ENCODE measurements at places on chromosomes 3 and 15.

DNA sequence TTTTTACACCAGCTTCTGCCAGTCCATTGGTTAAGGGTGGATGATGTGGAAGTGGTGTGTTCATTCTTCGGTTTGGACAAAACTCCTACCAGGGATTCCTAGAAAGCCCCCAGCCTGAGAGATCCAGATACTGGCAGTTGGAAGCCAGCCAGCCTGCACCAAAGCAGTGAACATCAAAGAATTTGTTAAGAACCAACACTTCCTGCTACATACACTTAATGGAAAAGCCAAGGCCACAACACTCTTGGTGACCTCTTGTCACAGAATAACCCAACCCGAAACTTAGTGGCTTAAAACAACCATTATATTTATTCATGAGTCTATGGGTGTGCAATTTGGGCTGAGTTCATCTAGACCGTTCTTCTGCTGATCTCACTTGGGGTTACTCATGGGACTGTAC is 42.9 kb upstream of the ADAMTS9 start:
- DNase-seq: no peak

GRCh38 chr3:110814170-110815007 is 257.2 kb upstream of the NECTIN3 start:
- peak; percentile 2 for DNase-seq

GRCh38 chr3:140276703-140277102 is 341.7 kb downstream of the CLSTN2 start:
- peak; percentile 4 for DNase-seq

DNA sequence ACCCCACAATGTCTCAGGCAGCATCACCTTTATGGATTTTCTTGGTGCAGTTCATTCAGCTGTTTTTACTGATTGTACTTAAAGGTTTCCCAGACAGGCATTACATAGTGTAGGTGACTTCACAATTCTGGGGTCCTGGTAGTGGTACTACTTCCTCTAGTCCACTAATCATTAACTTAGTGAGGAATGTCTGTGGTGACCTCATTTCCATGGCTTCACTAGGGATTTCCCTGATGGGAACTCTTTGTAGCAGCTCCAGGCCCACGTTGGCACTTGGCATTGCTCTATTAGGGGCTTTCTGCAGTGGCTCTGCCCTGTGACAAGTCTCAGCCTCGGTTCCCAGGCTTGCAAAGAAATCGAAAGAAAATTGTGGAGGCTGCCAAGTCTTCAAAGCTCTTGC is 48.1 kb upstream of the NPAP1 start:
- DNase-seq: no peak

DNA sequence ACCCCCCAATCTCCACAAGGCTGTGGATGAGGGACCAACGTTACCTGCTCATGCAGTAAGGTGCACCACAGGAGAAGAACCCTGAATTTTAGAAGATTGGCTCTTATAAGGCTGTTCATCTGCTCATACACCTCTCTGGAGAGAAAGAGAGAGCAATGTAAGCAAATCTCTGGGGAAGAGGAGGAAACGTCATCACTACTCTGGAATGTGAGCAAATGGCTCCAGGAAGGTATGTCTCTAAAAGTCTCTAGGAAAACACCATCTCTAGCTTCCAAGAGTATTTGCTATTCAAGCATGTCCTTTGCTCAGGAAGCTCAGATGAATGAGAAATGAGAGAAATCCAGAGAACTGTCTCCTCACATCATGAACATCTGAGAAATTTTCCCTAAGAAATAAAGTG is 235.4 kb downstream of the TBL1XR1 start:
- DNase-seq: no peak

DNA sequence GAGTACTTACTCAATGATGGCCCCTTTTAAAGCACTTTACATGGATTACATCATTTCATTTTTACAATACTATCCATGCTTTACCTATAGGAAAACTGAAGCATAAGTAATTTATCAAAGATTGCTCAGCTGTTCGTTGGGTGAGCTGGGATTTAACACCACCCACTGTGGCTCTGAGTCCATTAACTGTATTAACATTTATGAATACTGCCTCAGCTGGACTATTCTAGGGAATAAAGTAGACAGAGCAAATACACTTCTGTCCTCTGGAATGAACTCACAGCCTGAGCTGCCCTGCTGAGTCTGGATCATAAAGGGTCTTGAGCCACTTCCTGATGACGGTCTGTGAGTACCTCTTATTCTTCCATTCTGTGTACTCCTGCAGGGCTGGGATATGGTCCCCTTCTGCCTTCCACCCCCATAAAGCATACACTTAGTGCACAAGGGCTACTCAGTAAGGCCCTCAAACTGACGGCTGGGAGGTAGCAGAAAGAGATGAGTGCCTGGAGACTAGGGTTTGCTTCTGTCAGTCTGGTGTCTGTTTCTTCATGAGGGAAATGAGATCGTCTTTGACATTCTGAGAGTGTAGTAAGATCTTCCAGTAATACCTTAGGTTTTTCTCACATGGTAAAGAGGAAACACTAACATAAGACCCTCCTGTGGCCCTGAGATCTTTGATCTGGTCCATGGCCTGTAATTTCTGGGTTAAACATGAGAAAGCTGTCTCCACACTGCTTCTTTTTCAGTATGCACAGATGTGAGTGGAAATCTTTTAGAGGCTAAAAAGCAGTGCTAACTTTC is 12.6 kb upstream of the ST6GAL1 start:
- DNase-seq: no peak

GRCh38 chr3:13044496-13045240 is 28.6 kb downstream of the IQSEC1 start:
- DNase-seq: no peak

- no peak for DNase-seq
Measured at GRCh38 chr3:13013566-13013965, 59.7 kb downstream of the IQSEC1 start.

DNA sequence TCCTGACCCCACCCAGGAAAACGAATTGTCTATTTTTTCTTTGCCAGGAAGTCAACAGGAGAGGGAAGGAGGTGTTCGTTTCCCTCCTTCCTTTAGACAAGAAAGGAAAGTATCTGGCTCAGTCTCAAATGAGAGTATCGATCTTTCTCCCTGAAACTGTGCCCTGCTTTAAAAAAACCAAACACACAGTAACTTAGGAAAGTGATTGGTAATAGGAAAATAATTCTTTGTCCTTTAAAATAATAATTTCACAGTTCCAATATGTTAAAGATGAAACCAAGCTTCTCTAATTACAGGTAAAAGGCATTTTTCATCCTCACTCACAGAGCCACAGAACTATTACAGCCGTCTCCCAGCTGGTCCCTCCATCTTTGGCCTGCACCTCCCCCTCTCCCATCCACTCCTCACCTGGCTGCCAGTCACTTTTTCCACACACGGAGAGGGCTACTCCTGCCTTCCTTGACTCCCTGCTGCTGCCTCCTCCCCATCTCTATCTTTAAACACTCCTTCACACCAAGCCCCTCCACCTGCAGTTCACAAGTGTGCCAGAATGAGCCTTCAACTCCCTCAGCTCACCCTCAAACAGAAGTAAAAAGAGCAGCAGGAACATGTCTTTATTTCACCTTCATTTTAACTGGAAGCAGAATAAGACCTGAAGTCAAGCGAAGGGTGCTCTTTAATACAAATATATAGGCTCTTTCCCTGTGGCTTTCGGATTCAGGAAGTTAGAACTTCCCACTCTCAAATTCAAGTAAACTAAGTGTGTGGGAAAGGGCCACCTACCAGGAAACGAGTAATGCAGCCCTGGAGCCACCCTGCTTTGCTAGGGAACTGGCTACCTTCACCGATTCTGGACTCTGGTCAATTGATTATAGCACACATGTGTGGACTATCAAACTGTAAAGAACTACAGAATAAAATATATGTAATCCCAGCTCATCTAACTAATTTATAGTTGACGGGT is 116.4 kb downstream of the SENP2 start:
- no peak for DNase-seq

DNA sequence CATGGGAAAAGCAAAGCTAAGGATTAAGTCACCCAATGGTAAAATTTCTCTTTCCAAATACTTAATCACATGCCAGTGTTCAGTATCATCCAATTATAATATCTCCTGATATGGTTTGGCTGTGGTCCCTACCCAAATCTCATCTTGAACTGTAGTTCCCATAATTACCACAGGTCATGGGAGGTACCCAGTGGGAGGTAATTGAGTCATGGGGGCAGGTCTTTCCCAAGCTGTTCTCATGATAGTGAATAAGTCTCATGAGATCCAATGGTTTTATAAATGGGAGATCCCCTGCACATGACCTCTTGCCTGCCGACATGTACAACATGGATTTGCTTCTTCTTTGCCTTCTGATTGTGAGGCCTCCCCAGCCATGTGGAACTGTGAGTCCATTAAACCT is 26.1 kb upstream of the NMB start:
- DNase-seq: no peak

- DNase-seq: peak; percentile 27
Measured at GRCh38 chr3:10707400-10708215, 108.4 kb upstream of the SLC6A11 start.

- no peak for DNase-seq
Measured at GRCh38 chr3:134802428-134803050, 7.5 kb downstream of the EPHB1 start.

DNA sequence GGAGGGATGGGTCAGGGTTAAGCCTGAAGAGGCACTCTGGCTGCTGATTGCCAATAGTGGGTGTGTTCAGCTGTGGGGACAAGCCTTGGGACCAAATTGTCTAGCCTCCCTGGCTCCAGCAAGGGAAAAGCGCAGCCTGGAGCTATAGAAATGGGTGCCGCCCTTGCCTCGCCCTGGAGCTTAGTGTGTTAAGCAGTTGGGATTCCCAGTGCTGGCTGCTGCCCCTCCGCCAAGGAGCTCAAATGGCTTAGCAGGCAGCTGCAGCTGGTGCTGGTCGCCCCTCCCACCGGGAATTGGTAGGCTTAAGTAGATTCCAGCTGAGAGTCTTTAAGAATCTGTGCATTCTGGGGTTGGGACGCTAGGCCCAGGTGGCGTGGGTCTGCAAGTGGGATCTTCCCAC is 662.9 kb upstream of the TBL1XR1 start:
- no peak for DNase-seq

DNA sequence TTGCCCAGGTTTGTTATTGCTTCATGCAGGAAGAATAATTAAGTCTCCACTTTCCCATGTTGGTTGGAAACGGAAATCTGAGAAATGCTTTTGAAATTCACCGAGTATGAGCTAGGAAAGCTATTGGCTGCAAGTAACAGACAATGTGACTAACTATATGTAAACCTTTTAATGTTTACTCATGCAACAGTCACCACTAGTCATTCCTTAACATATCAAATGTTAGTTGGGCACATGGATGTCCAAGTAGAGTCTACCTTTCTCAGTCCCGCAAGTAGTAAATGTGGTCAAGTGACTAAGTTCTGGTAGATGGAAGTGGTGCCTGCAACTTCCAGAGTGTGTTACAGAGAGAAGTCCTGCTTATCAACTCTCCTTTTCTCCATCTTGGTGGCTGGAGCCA is 52.5 kb downstream of the KLF15 start:
- no peak for DNase-seq

DNA sequence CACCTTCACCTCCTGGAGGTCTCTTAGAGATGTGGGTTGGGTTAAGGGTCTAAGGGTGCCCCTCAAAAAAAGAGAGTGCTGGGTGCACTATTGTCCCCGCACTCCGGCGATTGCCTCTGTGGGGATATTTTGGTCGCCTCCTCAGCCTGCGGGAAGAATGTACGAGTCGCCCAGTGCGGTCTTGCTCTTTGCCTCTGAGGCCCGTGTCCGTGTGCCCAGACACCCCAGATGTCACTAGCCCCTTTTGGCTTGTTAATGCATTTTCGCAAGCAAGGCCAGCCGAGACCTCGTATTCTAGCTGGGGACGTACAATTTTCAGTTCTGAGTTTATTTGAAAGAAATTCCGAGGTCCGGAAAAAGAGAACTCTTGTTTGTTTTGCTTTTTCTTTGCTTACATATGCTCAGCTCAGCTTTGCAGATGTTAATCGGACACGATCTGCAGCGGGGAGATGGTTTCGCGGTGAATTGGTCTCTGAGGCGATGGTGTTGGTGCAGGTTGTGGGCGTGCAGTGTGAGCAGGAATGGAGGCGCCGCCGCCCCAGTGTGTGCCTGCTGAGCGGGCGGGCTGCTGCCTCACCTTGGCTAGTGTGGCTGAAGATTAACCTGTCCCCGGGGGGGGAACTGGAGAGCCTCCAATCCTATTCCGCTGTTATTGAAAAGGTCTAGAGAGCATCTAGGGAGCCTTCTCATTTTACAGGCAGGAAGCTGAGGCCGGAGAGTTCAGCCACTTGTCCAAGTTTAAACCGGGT is 1.4 kb downstream of the ST6GAL1 start:
- peak; percentile 7 for DNase-seq

- peak; percentile 54 for DNase-seq
Measured at GRCh38 chr3:158434412-158435038, 136.5 kb upstream of the MLF1 start.

DNA sequence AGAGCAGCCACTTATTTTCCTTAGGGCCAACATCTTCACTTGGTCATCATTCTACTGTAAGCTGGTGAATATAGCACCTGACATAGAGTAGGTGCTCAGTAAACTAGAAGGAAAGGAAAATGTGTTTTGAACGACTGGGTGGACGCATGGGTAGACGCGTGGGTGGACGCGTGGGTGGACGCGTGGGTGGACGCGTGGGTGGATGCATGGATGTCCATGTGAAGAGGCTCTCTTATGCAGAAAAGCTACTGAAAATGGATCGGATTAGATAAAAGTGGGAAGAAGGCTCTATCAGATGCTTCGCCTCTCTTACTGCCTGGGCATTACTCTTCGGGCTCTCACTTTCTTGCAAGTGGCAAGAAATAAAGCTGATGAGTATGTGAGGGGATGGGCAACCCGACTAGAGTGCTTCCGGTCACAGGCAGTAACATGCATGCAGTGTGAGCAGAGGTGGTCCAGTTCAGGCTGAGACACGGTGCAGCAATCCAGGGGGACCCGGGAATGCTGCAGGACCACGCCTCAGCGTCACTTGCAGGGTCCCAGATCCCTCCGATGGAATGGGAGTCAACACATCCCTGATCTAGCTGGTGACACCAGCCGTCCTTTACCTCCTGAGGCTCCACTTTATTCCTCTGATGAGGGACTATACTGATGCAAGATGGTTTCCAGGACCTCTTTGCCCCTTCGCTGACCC is 138.0 kb upstream of the MEF2A start:
- DNase-seq: no peak

DNA sequence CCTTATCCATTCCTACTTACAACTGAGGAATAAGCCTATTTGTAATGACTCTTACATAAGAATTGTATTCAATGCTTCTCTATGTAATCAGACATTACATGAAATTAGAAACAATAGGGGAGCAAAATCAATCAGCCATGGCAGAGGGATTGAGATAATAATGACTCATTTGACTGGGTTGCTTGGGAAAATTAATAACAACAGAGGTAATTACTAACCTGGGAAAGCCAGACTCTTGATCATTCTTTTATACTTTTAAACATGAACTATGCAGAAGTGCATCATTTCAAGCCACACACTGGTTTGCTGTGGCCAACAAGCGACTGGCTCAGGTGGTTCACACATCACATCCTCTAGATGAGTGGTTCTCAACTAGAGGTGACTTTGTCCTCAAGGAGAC is 126.3 kb upstream of the CRBN start:
- DNase-seq: no peak

DNA sequence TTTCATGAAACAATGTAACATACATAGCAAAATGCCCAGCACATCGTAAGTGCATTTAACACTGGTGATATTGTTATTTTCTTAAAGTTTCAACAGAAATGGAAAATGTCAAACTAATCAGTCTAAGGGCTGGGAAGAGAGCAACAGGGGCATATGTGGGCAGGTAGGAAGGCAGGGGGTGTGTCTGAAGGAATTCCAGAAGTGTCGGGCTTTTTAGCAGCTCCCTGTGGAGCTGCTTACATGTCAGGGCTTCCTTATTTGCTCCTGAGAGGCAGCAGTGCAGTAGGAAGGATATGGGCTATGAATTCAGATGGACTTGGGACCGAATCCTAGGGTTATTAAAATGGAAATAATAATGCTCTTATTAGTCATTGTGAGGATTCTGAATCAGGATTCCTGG is 311.6 kb downstream of the CLSTN2 start:
- DNase-seq: no peak

All from neural crest cell (in vitro differentiated cells).